ENCODE measurements at places on chromosomes 12 and 14. TPM values are rescaled to one million over a fixed set of nuclear protein-coding genes. Genes with fewer than 3 reads are reported as not detected.
A peak's percentile ranks its signal among the peaks of the same experiment; 100 is the strongest.

HOXC4 gene
- 0.36 TPM for total RNA-seq

LIN7A gene
- 6.6 TPM for total RNA-seq

POU6F1 gene
- total RNA-seq, result 3.5 TPM

GPR65 gene
- not detected for total RNA-seq

RNU4-1 gene
- total RNA-seq, result under 0.01 TPM

FAM186B gene
- total RNA-seq, result 2.7 TPM

DNA sequence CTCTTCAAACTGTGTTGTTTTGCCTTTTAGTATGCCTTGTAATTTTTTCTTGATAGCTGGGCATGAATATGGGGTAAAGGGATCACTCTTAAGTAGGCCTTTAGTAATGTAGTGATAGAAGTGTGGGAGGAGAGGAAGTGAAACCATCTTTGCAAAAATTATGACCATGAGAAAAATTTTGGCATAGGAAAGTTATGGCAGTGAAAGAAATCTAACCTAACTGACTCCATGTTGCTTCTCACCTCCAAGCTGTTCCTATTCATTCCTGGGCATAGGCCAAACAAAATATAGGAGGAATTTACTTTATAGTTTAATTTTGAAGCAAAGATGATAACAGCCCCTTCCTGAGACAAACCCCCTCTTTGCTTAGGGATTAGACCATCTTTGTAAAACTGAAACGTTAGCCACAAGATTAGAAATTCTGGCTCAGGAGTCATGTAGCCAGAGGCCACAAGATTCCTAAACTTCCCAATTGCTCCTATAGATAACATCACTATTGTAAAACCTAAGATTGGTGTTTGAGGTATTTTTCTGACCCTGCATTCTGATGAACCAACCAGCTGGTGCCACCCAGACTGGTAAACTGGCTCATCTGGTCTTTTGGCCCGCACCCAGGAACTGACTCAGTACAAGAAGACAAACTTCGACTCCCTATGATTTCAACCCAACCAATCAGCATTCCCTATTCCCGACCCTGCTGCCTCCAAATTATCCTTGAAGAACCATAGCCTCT, 45.8 kb downstream of the CRADD start:
- no peak for DNase-seq

DNA sequence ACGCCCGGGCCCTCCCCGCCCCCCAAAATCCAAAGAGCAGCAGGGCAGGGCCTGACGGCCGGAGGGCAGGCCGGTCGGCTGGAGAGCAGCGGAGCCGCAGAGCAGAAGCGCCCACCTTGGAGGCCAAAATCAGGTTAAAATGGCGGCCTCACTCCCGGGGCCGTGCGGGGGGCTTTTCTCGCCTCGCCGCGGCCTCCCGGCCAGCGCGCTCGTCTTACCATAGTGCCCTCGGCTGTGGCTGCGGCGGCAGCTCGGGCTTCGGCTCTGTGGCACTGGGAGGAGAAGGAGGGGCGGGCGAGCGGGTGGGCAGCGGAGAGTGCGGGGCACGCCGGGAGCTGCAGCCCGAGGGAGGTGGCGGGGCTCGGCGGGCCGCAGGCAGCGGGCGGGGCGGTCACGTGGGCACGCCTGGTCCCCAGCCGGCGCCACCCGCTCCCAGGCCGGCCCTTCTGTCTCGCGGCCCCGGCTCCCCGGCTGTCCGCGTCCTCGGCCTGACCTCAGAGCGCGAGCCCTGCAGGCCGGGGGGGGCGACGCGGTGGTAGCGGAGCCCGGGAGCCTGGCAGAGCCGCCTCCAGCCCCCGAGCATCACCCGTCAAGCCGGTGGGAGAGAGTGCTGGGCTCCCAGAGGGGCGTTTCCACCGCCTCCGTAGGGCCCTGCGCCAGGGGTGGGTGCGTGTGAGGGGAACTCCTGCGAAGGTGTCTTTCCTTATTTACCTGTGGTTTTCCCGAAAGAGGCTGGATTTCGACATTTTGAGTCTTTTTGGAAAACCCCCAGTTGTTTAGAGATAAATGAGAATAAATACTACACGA, at the start of gene CFL2:
Gene CFL2 (minus strand): TSS at position 274 of the 807 bp plus-strand sequence. CDS start 53 bp downstream, at position 221.
- peak; percentile 49 for DNase-seq

Measured in fibroblast of the aortic adventitia (primary cell).